Activated CD4-positive, alpha-beta T cell treated with anti-CD3 and anti-CD28 coated beads, Interleukin-2, amount 10 ng/mL, durations not matched to agents 7 days and 5 days (primary cell): ENCODE measurements at places on chromosomes 7 and 10. TPM values are rescaled to one million over a fixed set of nuclear protein-coding genes. Genes with fewer than 3 reads are reported as not detected.

Gene ASNS
- total RNA-seq = 46.5 TPM

Gene SPDYE8
- total RNA-seq = not detected

Gene TLL2
- total RNA-seq = 0.17 TPM

GRCh38 chr10:71248210-71248609, 35.8 kb downstream of the UNC5B start:
- no peak for DNase-seq
- H3K27ac ChIP-seq = no peak overlapping the region
- no peak overlapping the region for H3K4me3 ChIP-seq
- H3K4me1 ChIP-seq = no peaks in the 10 kb centered on the region
- peaks cover 7% of the 10 kb centered on the region for H3K27me3 ChIP-seq
- H3K36me3 ChIP-seq = no peaks in the 10 kb centered on the region

Gene DNAH11
- 0.77 TPM for total RNA-seq

Gene MIOS
- 25.4 TPM for total RNA-seq

Gene TAF3
- 16.4 TPM for total RNA-seq

DNA sequence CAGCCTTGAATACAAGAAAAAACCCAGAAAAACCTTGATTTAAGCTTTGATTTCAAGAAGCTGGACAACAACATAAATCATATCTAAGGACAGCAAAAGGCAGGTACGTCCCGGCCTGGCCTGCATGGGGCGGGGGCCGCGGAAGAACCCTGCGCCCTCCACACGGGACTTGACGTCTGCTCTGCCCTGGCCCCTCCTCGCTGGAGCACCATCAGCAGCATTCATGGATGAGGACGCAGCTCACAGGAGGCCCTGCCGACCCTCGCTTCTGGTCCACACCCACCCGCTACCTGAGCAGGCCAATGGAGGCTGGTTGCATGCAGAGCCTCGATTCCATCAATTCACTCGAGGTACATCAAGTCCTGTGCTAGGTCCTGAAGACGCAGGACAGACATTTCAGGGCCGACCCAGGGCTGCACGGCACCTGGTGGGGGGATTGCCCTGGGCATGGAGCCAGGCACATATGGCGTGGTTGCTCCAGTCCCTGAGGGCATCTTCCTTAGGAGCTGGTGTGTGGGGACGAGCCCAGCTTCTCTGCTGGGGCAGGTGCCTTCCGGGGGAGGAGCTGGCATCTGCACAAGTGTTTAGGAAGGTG, 63.1 kb upstream of the NKX6-2 start:
- peaks cover 13% of the 10 kb centered on the region for H3K27me3 ChIP-seq
- peaks cover 5% of the 10 kb centered on the region for H3K4me1 ChIP-seq
- no peak overlapping the region for H3K27ac ChIP-seq
- no peak for DNase-seq
- no peak overlapping the region for H3K4me3 ChIP-seq

GRCh38 chr10:297567-297966, 162.3 kb downstream of the ZMYND11 start:
- no peak overlapping the region for H3K27ac ChIP-seq
- peaks cover 1% of the 10 kb centered on the region for H3K4me1 ChIP-seq
- no peaks in the 10 kb centered on the region for H3K27me3 ChIP-seq
- no peak overlapping the region for H3K4me3 ChIP-seq

DNA sequence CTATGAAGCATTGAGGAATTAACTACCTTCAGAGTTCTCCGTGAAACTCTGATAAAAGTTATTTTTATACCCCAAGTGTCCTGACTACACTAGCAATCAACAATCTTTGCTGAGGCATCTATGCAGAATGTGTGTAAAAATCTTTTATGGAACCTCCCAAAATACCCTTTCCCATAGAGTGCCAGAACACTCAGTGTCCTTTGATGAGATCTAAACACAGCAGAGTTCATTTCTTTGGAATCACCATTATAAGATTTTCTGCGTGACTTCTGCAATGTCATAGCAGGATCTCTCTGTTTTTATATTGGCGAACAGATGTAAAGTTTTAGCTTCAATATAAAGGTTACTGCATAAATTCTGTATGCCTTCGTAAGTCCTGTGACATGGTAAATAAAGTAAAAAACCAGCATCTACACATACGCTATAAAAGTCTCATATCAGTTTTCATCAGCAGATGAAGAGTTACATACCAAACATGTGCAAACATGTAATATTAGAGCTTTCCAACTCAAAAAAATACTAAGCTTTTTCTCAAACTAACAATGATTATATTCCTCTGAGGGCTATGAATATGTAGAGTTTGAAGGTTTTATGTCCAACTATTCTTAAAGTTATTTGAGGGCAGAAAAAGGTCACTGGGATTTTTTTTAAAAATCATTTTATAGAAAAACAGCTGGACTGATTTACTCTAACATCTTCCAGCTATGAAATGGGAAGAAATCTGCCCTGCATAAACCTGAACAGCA, 67.2 kb downstream of the SKIDA1 start:
- H3K27me3 ChIP-seq = peaks cover 5% of the 10 kb centered on the region
- no peak for DNase-seq
- H3K36me3 ChIP-seq = no peaks in the 10 kb centered on the region
- H3K27ac ChIP-seq = no peak overlapping the region
- no peak overlapping the region for H3K4me3 ChIP-seq
- no peaks in the 10 kb centered on the region for H3K4me1 ChIP-seq

Gene ZPBP
- total RNA-seq = not detected

DNA sequence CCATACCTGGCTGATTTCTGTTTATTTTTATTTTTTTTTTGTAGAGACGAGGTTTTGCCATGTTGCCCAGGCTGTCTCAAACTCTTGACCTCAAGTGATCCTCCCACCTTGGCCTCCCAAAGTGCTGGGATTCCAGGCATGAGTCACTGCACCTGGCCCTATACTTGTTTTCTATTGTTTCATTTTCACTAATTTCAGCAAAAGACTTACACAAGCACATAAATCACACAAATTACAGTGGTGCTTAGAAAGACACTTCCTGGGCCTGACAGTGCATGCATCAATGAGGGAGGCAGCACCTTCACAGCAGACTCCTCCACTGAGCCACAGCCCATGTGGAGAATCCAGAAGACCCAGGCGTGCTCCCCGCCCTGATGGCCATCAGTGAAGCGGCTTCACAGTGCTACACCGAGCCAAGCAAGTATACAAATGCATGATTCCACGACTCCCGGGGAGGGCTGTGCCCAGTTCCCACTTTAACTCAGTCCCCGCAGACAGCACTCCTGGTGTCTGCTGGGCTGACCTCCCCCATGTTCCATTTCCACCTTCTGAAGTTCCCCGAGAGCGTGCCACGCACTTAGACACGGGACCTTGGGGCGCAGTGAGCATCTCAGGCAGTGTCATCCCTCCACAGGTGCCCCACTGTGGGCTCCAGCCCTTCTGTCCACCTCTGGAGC, 20.6 kb downstream of the PITRM1 start:
- peaks cover 3% of the 10 kb centered on the region for H3K4me1 ChIP-seq
- no peak for DNase-seq
- peaks cover 49% of the 10 kb centered on the region for H3K36me3 ChIP-seq
- no peaks in the 10 kb centered on the region for H3K27me3 ChIP-seq
- no peak overlapping the region for H3K4me3 ChIP-seq
- H3K27ac ChIP-seq = no peak overlapping the region

Gene GJD4
- total RNA-seq = not detected

GRCh38 chr10:36989233-36989632, 136.2 kb upstream of the ANKRD30A start:
- H3K27ac ChIP-seq = no peak overlapping the region
- DNase-seq = no peak
- no peak overlapping the region for H3K4me3 ChIP-seq

Gene GIMAP1
- total RNA-seq = 18.1 TPM

- no peak for DNase-seq
- no peaks in the 10 kb centered on the region for H3K4me1 ChIP-seq
- peaks cover 6% of the 10 kb centered on the region for H3K27me3 ChIP-seq
- H3K4me3 ChIP-seq = no peak overlapping the region
These were observed 196.9 kb upstream of the RHOBTB1 start for GRCh38 chr10:61140765-61141392.

GRCh38 chr7:49775065-49775948, 1.9 kb downstream of the VWC2 start:
- H3K27ac ChIP-seq = no peak overlapping the region
- H3K36me3 ChIP-seq = peaks cover 3% of the 10 kb centered on the region
- DNase-seq = no peak
- H3K27me3 ChIP-seq = peaks cover 76% of the 10 kb centered on the region
- H3K4me3 ChIP-seq = no peak overlapping the region
- peaks cover 10% of the 10 kb centered on the region for H3K4me1 ChIP-seq

DNA sequence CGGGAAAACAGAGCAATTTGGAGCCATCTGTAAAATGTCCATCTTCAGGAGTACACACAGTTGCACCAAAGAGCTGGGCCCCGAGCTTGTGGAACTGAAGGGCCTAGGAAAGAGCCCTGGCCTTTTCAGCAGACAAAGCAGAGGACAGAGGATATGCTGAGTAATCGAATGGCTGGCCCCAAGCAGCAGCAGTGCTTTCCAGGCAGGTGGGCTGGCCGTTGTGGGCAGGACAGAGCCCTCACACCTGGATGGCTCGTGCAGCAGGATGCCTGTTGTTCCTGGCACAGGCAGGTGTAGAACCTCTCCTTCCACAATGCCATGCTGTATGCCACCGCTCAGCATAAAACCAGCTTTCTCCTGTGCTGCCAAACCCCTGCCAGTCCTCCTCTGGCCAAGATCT, 32.5 kb upstream of the TNS3 start:
- DNase-seq = no peak
- no peaks in the 10 kb centered on the region for H3K36me3 ChIP-seq
- H3K27ac ChIP-seq = no peak overlapping the region
- no peaks in the 10 kb centered on the region for H3K27me3 ChIP-seq
- H3K4me1 ChIP-seq = no peaks in the 10 kb centered on the region

Gene GIMAP5
- 149 TPM for total RNA-seq

GRCh38 chr7:151506901-151507382, 12.8 kb downstream of the RHEB start:
- H3K27me3 ChIP-seq = no peaks in the 10 kb centered on the region
- H3K4me3 ChIP-seq = no peak overlapping the region
- H3K4me1 ChIP-seq = peaks cover 39% of the 10 kb centered on the region
- peaks cover 14% of the 10 kb centered on the region for H3K36me3 ChIP-seq

GRCh38 chr7:136878878-136879277, 10.4 kb downstream of the CHRM2 start:
- no peak overlapping the region for H3K4me3 ChIP-seq
- H3K27me3 ChIP-seq = no peaks in the 10 kb centered on the region
- no peaks in the 10 kb centered on the region for H3K4me1 ChIP-seq
- H3K27ac ChIP-seq = no peak overlapping the region
- no peak for DNase-seq

Gene RAMP3
- not detected for total RNA-seq

Gene MICALL2
- 2.7 TPM for total RNA-seq

Gene AGAP4
- 32.3 TPM for total RNA-seq

DNA sequence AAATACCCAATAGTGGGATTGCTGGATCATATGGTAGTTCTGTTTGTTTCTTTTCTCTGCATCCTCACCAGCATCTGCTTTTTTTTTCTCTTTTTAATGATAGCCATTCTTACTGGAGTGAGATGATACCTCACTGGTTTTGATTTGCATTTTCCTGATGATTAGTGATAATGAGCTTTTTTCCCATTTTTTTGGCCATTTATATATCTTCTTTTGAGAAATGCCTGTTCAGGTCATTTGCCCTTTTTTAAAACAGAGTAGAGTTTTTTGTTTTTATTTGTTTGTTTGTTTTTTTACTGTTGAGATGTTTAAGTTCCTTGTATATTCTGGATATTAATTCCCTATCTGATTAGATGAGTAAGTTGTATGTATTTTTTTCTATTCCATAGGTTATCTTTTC, 205.8 kb upstream of the KAT6B start:
- H3K4me3 ChIP-seq = no peak overlapping the region
- H3K27ac ChIP-seq = no peak overlapping the region

GRCh38 chr10:11250304-11250703, 232.6 kb downstream of the CELF2 start:
- peaks cover 30% of the 10 kb centered on the region for H3K4me1 ChIP-seq
- H3K27me3 ChIP-seq = no peaks in the 10 kb centered on the region
- no peak for DNase-seq
- no peak overlapping the region for H3K4me3 ChIP-seq
- H3K36me3 ChIP-seq = peaks cover 49% of the 10 kb centered on the region

GRCh38 chr10:78813526-78813925, 255.2 kb upstream of the ZMIZ1 start:
- H3K27me3 ChIP-seq = peaks cover 8% of the 10 kb centered on the region
- H3K27ac ChIP-seq = no peak overlapping the region
- H3K4me1 ChIP-seq = no peaks in the 10 kb centered on the region
- no peak for DNase-seq
- no peak overlapping the region for H3K4me3 ChIP-seq

Gene HSPA12A
- total RNA-seq = not detected

DNA sequence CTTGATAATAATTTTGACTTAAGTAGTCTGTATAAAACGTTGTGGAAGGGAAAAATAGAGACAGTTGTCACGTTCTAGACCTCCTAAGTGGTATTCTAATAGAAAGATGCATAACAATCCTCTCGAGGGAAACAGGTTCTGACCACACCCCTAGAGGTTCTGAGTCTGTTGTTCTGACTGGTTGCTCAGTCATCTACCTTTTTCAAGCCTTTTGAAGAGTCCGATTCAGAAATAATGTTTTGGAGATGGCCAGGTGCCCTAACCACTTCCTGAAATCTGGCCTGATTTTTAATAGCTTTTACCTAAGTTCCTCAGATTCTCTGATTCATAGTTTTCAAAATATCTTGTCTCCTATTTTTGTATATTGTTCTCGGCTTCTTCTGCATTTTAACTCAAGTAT, 175.6 kb downstream of the HDAC9 start:
- no peak for DNase-seq
- H3K36me3 ChIP-seq = no peaks in the 10 kb centered on the region
- no peaks in the 10 kb centered on the region for H3K4me1 ChIP-seq
- no peak overlapping the region for H3K27ac ChIP-seq
- H3K4me3 ChIP-seq = no peak overlapping the region

GRCh38 chr10:86329093-86329710, 37.4 kb downstream of the GRID1 start:
- DNase-seq = no peak
- no peak overlapping the region for H3K27ac ChIP-seq
- no peak overlapping the region for H3K4me3 ChIP-seq
- no peaks in the 10 kb centered on the region for H3K4me1 ChIP-seq
- no peaks in the 10 kb centered on the region for H3K36me3 ChIP-seq
- H3K27me3 ChIP-seq = peaks cover 9% of the 10 kb centered on the region

DNA sequence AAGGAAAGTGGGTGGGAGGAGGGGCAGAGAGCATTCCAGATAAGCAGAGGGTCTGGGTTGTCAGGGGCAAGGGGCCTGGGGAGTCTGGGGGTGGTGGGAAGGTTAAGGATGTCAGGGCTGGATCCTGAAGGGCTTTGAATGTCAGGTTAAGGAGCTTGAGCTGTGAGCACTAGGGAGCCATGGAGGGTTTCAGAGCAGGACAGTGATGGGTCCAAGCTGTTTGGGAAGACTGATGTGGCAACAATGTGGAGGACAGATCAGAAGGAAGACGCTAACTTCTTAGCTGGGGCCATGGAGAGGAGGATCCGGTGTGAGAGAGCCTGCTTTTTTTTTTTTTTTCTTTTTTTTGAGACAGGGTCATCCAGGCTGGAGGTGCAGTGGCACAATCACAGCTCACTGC, 13.9 kb upstream of the AQP1 start:
- no peak overlapping the region for H3K27ac ChIP-seq
- no peaks in the 10 kb centered on the region for H3K36me3 ChIP-seq
- no peaks in the 10 kb centered on the region for H3K27me3 ChIP-seq
- H3K4me1 ChIP-seq = peaks cover 5% of the 10 kb centered on the region
- no peak for DNase-seq
